ENCODE measurements at places on chromosomes 7 and 10. TPM values are rescaled to one million over a fixed set of nuclear protein-coding genes. Genes with fewer than 3 reads are reported as not detected.

GRCh38 chr7:30925913-30926312 lies 14.3 kb downstream of the AQP1 start:
- no peak for DNase-seq

GNAT3 gene
- not detected for total RNA-seq

BAIAP2L1 gene
- 1.4 TPM for total RNA-seq

MYL7 gene
- total RNA-seq = not detected

GRCh38 chr7:7919449-7919945 lies 49.1 kb upstream of the GLCCI1 start:
- no peak for DNase-seq

CFAP43 gene
- not detected for total RNA-seq

DNA sequence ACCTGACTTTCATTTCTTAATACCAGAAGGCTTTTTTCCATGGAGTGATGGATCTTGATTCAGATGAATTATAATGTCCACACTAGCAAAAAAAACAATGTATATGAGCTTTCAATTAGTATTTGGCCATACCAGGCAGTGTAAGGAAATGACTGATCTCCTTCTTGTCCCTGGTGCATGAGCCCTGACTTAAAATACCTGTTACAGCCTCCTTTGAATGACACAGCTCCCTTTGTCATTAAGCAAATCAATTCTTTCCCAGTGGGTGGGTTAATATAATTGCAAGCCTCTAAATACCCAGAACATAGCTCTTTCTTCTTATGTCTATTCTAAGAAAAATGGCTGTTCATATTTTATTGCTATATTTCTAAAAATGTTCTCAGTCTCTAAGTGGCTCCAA lies 164.7 kb downstream of the C1GALT1 start:
- no peak for DNase-seq

DNA sequence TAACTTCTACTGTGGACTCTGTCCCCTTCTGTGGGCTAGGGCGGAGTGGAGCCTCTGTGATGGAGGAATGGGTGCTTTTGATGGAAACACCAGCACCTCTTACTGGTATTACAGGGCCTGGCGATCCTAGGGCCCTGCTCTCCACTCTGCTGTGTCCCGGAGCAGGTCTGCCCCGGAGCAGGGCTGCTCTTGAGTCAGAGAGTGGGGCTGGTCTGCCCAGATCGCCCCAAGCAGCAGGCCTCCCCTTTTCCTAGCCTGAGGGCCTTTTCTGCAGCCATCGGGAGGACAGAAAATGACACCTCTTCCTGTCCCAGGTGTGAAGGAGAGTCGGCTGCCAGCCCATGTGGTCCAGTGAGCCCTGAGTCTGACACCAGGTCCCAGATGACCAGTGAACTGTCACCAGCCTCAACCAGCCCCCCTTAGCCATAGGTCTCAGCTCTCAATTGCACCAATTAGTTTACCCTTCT lies 1.4 kb downstream of the ZNF282 start:
- DNase-seq = peak; percentile 38

DNA sequence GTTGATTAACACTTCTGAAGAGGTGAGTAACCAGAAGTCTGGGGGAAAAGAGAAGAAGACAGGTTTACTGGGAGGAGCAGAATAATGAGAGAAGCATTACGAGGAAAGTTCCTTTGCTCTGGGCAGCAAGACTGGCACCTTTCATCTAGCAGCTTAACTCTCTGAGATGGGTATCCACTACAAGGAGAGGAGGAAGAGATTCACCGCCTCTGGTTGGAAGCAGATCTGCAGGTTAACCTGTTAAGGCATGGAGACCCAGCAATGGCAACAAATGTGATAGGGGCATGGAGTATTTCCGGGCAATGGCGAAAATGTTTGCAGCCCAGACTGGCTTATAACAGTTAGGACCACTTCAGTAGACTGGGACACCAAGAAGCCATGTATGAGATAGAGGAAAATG lies 162.2 kb downstream of the TFEC start:
- DNase-seq = no peak

TECPR1 gene
- total RNA-seq = 66.2 TPM

DNA sequence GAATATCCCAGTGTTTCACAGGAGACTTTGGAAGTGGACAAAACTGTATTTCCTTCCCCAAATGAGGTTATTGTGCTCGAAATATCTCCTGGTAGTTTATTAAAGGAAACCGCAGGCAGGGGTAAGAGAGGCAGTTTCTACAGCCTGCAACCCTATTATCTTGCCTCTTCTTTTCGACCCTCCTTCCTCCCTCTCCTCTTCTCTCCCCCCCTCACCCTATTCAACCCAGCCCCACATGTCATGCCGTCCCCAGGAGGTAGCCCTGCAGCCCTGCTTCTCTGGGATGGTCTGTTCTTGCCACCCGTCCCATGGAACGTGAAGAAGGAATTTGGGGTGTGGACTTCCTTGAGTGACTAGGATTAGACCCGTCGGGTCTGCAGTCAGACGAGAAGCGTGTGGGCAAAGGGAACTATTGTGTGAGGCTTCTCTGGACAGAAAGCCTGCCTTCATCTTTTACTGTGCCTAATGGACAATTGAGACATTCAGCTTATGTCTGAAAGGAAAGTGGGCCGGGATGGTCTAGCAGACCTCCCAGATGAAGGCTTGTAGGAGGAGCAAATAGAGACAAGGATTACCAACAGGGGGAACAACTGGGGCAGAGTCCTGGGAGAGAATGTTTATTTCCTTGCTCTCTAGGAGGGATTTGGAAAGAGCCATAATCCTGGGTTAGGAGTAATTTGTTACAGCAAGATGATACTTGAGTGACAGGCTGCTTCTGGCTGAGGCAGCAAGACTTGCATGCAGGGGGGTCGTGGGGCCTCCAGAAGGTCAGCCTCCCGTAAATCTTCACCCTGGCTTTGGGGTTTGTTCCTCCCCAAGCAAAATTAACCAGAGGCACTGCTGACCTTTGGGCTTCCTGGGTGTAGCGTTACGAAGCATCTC lies 77.8 kb downstream of the TCF7L2 start:
- peak; percentile 58 for DNase-seq

SDK1 gene
- 0.23 TPM for total RNA-seq

GRCh38 chr7:116249969-116250553 lies 39.7 kb downstream of the TES start:
- peak; percentile 82 for DNase-seq

DNA sequence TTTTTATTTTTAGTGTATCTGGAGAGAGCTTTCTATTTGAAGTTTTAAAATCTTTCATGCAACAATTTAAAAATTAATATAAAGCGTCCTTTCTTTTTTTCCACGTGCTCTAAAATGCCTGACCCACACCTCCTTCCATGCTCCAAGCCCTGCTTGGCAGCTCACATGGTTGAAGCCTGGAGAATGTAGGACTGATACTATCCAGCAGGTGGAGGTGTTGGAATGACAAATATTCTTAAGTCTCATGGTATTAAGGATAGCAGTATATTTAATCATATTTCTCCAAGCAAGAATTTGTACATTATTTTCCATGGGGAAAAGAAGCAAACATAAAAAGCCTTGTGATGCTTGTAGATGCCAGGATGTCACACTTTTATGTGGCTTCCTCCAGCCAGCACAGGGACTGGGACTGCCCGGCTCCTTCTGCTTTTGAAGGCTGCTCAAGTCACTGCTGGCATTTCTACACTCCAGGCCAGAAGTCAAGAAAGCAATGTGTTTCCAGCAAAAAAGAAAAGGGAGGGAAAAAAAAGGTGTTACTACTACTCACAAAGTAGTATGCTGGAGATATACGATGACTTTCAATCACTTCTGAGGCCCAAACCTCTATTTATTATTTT lies 49.7 kb downstream of the BZW2 start:
- peak; percentile 87 for DNase-seq

GRCh38 chr10:59078978-59079377 lies 97.5 kb upstream of the PHYHIPL start:
- DNase-seq = no peak

DNA sequence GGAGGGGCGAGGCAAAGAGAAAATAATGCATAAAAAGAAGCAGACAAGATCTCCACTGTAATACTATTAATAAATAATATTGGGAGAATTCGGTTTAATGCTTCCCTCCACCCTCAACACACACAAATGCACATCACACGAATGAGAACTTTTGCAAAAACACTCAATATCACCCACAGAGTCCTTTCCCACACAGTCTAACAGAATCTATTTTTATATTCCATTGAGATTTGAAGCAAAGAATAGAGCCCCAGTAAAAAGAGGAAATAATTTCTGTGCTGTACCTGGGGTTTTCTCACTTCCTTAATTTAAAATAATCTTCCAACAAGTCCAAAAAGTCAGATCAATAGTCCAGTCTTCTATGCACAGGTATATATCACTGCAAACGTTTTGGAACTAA lies 17.0 kb downstream of the PIK3AP1 start:
- no peak for DNase-seq

INA gene
- total RNA-seq = 0.14 TPM

DNA sequence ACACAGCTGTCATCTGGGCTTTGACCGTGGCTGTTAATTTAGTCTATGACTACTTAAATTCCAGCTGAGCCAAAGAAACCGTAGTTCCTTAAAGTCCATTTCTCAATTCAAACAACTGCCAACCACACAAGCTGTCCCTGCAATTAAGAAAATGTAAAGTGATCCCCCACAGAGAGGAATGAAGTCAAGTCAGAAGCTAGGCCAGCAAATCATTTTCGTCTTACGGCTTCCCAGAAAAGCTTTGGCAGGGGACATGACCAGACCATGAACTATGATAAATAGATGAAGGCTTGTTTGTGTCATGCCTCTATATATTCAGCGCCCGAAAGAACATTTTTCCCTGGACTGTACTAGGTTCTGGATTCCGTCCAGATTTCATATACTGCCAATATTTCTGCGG lies 54.6 kb downstream of the HACD1 start:
- no peak for DNase-seq

GRCh38 chr10:124974131-124974530 lies 32.2 kb downstream of the ZRANB1 start:
- DNase-seq = no peak

CALML5 gene
- total RNA-seq = not detected

PTPN20 gene
- total RNA-seq = 1.1 TPM

GSDME gene
- total RNA-seq = 17.7 TPM

DNA sequence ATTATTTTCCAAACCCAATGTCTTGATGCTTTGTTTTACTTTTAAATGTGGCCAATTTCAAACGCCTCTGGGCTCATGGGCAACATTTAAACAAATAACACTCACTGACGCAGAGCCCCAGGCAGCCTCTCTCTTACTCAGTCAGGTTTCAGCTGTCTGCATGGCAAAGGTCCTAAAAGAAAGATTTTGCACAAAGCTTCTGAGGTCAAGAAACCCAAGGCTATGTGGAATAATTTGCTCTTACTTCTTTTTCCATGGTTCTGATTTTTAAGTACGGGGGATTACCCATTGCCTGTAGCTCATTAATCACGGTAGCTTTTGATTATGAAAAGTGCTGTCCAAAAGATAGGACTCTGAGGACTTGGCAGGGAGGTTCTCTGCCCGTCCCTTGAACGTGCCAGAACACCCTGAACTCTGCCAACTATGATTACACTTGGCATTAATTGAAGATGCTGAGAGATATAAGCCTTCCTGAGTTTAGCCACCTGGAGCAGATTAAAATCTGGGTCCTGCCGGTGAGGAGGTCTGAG lies 14.1 kb upstream of the MSRB2 start:
- no peak for DNase-seq

GRCh38 chr10:107653832-107654287 lies 489.4 kb upstream of the SORCS1 start:
- DNase-seq = no peak

- no peak for DNase-seq
Observed at GRCh38 chr7:151371266-151371665, 29.7 kb downstream of the NUB1 start.

- DNase-seq = no peak
Observed at GRCh38 chr10:29212597-29212996, 76.3 kb upstream of the LYZL1 start.

- no peak for DNase-seq
Observed at GRCh38 chr7:138247081-138247480, 170.8 kb downstream of the AKR1D1 start.

DNA sequence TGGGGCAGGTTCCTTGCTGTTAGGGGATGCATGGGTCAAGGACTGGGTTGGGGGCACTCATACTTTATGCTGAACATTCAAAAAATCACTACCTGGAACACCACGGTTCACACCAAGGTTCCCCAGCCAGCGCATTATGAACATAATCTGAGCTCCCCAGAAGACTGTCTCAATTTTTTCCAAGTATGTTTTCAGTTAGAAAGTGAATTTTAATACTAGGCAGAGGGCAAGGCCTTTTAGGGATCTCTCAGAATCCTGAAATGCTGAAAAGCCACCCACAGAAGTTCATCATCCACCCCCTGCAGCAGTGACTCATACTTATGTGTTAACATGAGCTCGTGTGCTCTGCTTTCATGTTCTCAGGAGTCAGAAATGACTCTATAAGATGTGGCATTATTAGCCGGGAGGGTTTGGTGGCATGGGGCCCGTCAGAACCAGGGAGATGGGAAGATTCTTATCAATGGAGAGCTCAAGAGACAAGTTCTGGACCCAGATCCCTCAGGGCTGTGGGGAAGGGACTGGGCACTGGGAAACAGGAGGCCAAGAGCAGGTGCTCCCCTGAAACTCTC lies 185.2 kb upstream of the ITGB1 start:
- DNase-seq = no peak

STEAP1B gene
- total RNA-seq = 24.5 TPM

UPF2 gene
- total RNA-seq = 21.8 TPM

- peak; percentile 51 for DNase-seq
Observed at GRCh38 chr10:68154211-68154497, 44.9 kb downstream of the MYPN start.

DNA sequence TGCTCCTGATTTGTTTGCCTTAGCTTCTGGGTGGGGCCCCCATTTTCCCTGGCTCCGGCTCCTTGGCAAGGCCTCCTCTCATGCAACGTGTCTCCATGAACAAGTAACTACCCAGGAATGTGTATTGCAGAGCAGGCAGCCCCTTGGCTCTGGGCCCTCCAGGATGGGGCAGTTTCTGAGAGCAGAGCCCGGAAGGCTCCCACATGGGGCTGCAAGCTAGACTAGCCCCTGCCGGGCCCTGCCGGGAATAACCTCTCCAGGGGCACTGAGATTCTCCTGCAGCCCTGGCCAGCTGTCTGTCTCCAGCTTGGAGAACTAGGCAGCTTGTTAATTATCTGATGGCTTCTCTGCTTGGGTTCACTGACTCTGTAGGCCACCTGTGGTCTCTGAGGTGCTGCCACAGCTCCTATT lies 184.0 kb upstream of the INHBA start:
- no peak for DNase-seq

DNA sequence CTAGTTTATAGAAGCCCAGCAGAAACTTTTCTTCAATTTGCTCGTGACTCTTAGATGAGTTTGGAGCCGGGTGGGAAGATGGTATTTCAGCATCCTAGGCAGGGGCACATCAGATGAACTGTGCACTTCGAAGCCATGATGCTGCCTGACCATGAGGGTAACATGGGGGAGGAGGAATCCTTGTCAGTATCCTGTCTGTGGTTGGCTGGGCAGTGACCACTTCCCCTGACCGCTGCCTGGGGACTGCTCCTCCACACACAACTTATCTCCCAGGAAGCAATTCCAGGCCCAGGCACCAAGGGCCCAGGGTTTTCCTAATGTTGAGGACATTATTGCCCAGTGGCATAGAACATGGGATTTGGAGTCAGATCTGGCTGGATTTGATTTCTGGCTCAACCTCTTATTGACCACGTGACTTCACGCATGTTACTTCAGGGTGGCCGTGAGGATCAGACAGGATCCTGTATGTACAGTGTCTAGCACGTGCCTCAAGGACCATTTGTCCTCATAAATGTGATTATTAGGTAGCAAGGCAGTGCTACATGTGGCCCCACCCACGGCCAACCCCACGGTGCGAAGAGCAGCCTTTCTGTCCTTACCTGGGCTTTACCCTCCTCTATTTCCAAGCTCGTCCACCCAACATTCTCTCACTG lies 65.2 kb downstream of the PTPRE start:
- DNase-seq = no peak

Data from dermis blood vessel endothelial cell (primary cell).